RCC 7860 (cell line): ENCODE measurements at places on chromosomes 4 and X.

DNA sequence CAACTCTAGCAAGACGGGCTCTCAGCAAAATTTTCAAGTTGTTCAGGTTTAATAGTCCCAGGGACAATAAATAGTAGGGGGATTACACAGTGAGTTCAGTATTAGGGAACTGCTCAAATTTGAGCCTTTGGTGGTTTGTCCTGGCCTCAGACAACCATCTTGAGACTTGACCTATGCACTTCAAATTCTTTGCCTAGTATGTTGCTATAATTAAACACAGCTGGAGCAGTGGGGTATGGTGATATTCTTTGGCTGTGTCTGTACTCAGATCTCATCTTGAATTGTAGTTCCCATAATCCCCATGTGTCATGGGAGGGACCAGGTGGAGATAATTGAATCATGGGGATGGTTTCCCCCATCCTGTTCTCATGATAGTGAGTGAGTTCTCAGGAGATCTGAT lies 43.3 kb upstream of the TEX13A start:
- no peak for DNase-seq

- no peak for DNase-seq
Observed at GRCh38 chr4:22678940-22679854, 13.5 kb upstream of the GBA3 start.

- no peak for DNase-seq
Observed at GRCh38 chr4:83197555-83198235, 83.2 kb upstream of the PLAC8 start.

DNA sequence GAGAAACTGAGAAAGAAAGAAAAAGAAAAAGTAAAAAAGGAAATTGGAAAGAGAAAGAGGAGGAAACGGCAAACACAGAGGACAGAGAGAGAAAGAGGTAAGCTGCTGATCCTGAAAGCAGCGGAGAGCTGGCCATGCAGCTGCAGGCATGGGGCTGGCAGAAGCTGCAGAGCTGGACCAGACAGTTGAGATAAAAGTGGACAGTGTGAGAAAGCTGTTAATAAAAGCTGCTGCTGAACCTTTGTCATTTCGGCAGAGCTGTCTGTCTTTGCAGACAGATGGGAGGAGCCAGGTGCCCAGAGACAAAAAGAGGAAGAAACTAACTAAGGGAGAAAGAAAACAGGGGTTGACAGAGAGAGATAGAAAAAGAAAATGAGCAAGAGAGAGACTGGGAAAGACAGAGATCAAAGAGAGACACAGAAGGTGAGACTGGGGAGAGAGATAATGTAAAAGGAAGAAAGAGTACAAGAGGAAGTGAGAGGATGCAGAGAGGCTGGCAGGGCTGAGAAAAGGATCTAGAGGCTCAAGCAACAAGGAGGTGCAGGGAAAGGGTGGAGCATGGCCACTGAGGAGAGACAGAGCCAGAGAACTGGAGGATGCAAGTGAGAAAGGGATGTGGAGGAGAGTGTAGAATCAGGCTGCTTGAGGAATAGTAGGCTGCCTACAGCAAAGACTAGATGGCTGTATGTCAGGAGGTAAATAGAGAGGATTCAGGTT lies 376.8 kb upstream of the FGF16 start:
- no peak for DNase-seq

DNA sequence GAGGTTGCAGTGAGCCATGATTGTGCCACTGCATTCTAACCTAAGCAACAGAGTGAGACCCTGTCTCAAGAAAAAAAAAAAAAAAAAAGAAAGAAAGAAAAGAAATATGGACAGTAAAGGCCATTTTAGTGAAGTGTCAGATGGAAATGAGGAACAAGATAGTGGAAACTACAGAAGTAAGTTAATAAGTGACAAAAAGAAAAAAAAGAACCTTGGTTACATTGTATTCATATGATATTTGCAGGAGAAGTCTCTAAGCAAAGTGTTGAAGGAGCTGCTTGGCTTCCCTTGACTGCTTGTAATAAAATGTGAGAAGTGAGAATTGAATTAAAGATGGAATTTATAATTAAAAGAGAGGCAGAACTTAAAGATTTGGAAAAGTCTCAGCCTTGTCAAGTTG lies 73.2 kb downstream of the HOPX start:
- no peak for DNase-seq

- DNase-seq, result no peak
Observed at GRCh38 chr4:119683518-119683917, 54.9 kb upstream of the PDE5A start.
